ENCODE measurements at places on chromosomes 2 and 18. TPM values are rescaled to one million over a fixed set of nuclear protein-coding genes. Genes with fewer than 3 reads are reported as not detected.

GRCh38 chr2:128228894-128229293 lies 89.8 kb downstream of the HS6ST1 start:
- no peak for DNase-seq

Gene ACADL
- total RNA-seq, result 5.2 TPM

Gene MYO3B
- 0.27 TPM for total RNA-seq

DNA sequence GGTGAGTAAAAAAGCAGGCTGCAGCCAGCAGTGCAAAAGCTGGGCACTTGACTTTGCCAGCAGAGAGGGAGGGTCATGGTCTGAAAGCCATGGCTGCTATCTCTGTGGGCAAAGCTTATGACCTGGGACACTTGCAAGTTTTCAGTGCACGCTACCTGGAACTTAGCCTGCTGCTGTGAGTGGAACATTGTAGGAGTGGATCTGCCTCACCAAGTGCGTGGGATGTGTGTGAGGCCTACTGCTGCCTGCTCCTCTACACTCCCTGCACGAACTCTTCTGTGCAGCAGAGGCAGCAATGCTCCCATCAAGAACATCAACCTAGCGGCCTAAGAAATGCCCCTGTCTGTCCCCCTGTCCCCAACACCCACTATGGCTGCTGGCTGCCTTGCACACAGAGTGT lies 344.1 kb upstream of the REG3G start:
- DNase-seq, result no peak

DNA sequence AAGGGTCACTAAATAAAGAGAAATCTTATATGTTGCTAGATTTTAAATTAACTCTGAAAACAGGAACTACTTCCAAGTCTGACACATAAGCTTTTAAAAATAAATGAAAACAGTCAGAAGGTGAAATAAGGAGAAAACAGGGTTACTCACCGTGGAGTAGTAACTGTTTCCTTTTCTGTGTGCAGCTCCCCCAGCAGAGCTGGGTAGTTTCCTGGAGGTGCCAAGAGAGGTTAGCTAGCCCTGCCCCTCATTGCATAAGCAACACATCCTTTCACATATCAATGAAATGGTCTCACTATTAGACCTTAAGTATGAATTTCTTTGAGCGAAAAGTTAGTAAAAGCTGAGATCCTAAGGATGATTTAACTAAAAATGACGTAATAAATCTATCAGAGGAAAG lies 54.0 kb upstream of the GPR75 start:
- DNase-seq, result no peak

Gene GATA6
- 1.4 TPM for total RNA-seq

DNA sequence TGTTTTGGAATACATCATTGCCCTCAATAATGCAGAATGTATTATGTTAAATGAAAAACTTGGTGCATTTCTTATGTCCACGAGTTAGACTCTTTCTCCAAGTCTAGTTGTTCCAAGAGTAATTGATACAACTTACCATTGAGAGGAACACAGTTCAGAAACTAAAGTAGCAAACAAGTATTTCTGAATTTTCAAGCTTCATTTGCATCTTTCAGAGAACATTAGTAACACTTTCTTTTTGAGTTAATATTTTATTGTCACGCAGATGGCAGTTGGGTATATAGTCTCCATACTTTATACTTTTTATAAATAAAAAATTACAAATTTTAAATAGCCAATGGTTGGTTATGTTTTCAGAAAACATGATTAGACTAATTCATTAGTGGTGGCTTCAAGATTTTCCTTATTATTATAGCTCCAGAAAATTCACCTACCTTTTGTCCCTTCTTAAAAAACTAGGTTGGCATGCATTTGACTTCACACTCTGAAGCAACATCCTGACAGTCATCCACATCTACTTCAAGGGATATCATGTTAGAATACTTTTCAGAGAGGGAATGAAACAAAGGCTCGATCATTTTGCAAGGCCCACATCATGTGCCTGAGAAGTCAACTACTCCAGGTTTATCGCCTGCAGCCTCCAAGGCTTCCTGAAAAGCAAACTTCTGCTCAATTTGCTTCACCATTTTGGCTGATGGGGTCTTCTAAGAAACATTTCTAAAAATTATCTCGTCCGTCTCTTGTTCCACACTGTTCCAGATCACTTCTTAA lies 29.9 kb downstream of the LYPD6B start:
- no peak for DNase-seq

- DNase-seq, result no peak
Observed at GRCh38 chr2:30022444-30023071, 101.2 kb upstream of the ALK start.

- DNase-seq, result no peak
Observed at GRCh38 chr2:17124575-17125318, 393.5 kb downstream of the RAD51AP2 start.

- DNase-seq, result no peak
Observed at GRCh38 chr2:68829749-68830148, 41.4 kb downstream of the BMP10 start.

Gene KHK
- 1.5 TPM for total RNA-seq

- DNase-seq, result no peak
Observed at GRCh38 chr2:216971593-216971992, 111.7 kb upstream of the TNP1 start.

Gene GCA
- total RNA-seq, result 10.6 TPM

Gene TRAF3IP1
- total RNA-seq, result 4.4 TPM

Gene NCKAP5
- 4.7 TPM for total RNA-seq

GRCh38 chr2:44553456-44553855 lies 191.7 kb downstream of the CAMKMT start:
- DNase-seq, result peak; percentile 38

DNA sequence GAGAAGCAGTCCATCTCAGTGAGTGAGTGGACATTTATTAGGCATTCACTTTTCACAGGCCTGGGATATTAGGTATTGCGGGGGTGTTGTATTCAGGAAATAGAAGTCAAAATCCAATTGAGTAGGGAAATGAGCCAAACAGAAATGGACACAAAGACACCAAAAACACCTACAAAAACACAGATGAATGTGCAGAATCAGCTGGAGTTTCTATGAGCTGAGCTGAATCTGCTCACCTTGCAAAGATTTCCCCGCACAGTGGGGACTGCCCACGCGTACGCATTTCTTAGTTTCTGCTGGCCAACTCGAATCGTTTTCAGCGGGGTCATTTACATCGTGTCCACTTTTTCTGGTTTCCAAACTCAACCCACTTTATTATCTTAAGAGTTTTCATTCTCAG lies 160.0 kb downstream of the BCL2 start:
- no peak for DNase-seq

GRCh38 chr2:157825885-157826284 lies 50.2 kb downstream of the ACVR1 start:
- no peak for DNase-seq

- no peak for DNase-seq
Observed at GRCh38 chr2:188138313-188138712, 153.4 kb upstream of the GULP1 start.

Gene REG3A
- total RNA-seq, result not detected

GRCh38 chr2:121137571-121137970 lies 147.4 kb downstream of the TFCP2L1 start:
- no peak for DNase-seq

DNA sequence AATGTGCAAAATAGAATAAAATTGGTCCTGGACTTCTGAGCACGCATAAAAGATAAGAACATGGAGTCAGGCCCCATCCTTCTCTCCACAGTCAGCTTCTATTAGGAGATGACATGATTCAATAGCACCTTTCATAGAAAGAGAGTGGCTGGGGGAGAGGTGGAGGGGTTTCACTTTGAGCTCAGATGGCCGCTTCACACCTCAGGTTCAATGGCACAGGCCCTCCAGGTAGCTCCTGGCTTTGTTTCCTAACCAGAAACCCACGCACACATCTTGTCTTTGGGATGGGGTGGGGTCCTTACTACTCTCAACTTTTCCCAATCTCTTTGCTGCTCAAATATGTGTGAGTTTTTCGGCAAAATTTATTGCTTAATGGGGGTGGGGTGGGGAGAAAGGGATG lies 332.3 kb downstream of the CLIP4 start:
- no peak for DNase-seq

DNA sequence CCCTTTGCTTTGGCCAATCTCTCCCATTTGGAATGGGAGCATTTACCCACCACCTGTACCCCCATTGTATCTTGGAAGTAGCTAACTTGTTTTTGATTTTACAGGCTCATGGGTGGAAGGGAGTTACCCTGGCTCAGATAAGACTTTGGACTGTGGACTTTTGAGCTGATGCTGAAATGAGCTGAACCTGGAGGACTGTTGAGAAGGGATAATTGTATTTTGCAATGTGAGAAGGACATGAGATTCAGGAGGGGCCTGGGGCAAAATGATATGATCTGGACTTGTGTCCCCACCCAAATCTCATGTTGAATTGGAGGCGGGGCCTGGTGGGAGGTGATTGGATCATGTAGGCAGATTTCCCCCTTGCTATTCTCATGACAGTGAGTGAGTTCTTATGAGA lies 58.6 kb upstream of the ZFP36L2 start:
- no peak for DNase-seq

- DNase-seq, result no peak
Observed at GRCh38 chr2:121918231-121918630, 162.8 kb downstream of the TSN start.

DNA sequence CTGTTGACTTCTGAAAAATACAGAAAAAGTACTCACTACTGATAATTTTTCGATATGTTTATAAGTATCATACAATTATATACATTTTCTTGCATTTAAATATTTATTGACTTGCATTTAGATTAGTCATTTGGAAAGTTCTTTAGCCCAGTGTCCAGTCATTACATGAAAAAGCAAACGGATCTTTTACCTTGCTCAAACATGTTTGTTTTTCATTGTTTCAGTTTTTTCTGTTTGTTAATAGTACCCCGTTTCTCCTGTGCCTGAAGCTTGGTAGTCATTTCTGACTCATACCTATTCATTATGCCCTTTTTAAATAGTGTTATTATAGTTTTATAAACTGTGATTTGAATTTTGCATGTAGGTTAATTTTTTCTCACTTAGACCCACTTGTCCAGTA lies 28.1 kb downstream of the CEP192 start:
- no peak for DNase-seq

Gene CNGA3
- 0.40 TPM for total RNA-seq

- peak; percentile 90 for DNase-seq
Observed at GRCh38 chr2:143545949-143546255, 416.7 kb downstream of the ARHGAP15 start.

Gene CEP192
- 34.8 TPM for total RNA-seq

- DNase-seq, result peak; percentile 43
Observed at GRCh38 chr2:232876161-232876977, 6.3 kb downstream of the SNORC start.

DNA sequence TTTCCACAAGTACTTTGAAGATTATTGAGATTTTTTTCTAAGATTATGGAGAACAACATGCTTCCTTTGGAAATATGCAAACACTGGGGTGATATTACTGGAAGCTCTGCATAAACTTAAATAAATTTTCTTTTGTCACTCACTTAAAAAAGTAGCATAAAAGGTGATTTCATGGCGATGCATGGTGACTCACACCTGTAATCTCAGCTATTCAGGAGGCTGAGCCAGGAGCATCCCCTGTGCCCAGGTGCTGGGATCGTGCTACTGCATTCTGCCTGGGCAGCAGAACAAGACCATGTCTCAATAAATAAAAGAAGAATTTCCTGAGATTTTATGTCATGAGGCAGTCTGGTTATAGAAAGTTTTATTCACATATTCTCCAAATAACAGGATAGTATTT lies 679.1 kb upstream of the CDH2 start:
- no peak for DNase-seq

DNA sequence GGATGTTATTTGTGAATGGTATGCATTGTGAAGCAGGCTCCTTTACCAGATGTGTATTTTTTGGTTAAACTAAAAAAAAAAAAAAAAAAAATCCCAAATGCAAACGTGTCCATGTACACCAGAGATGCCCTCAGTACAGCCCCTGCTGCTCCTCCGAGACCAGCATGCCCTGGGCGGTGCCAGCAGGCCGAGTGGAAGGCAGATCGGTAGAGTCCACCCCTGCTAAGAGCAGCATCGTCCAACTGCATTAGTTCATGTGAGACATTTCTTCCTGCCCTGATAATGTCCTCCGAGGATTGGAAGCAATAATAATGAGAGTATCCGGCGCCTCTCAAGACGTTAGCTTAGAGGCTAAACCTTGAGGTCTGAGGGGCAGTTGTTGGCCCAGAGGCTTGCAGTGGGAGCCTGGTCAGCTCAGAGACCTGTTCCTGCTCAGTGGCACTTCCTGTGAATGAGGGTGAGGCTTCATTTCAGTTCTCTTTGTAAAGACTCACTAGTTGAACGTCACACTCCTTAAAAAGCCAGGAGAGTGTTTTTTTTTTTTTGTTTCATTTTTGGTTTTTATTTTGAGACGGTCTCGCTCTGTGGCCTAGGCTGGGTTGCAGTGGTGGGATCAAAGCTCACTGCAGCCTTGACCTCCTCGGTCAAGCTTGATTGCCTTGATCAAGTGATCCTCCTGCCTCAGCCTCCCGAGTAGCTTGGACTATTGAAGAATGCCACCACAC lies 5.6 kb downstream of the SLC66A3 start:
- no peak for DNase-seq

Gene KIAA2012
- 0.31 TPM for total RNA-seq

Gene CNDP1
- 0.13 TPM for total RNA-seq

GRCh38 chr2:196242131-196242620 lies 70.8 kb upstream of the STK17B start:
- DNase-seq, result peak; percentile 54

Gene EPG5
- 14.9 TPM for total RNA-seq

GRCh38 chr18:32278177-32278799 lies 88.4 kb downstream of the MEP1B start:
- no peak for DNase-seq

DNA sequence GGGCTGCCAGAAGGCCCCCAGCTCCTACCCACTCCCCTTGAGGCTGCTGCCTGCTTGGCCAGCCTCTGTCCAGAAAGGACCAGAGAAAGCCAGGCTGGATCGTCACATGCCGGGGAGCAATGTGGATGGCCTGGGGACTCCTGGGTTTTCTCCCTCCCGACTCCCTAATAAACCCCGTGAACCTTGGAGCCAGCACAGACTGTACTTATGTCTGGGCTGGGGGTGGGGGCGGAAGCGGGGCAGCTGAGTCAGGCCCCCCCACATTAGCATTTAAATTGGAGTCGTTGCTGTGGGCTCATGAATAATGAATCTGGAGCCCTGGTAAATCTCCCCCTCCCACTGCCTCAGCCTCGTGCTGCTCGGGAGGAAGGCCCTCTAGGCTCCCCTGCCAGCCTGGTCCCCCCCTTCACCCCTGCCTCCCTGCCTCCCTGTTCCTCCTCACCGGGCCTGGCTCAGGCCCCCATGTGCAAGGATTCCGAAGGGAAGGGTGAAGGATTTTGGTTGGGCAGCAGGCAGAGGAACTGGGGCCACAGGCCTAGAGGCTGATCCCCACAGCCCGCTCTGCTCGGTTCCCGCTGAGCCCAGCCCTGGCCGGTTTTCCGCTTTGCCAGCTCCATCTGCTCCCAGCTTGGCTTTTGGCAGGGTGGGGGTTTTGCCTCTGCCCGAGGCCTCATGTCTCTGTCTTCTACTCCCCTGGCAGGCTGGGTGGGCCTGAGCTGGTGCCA lies 7.3 kb upstream of the ASIC4 start:
- peak; percentile 61 for DNase-seq

DNA sequence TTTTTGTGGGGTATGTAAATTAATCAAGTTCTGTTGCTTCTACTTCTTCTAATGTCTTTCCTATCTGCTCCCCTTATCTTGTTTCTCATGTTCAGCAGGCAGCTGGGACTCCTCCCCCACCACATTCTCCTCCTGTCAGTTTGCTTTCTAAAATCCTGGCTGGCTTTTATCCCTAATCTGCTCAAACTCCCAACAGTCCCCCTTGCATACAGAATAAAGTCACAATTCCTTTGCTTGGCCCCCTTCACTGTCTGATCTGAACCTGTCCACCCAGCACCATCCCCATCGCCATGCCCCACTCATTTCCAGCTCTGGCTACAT lies 2.2 kb downstream of the CFAP221 start:
- no peak for DNase-seq

- DNase-seq, result no peak
Observed at GRCh38 chr2:105399207-105399861, 483 bp upstream of the FHL2 start.
